ENCODE measurements at places on chromosomes 5 and 9.

DNA sequence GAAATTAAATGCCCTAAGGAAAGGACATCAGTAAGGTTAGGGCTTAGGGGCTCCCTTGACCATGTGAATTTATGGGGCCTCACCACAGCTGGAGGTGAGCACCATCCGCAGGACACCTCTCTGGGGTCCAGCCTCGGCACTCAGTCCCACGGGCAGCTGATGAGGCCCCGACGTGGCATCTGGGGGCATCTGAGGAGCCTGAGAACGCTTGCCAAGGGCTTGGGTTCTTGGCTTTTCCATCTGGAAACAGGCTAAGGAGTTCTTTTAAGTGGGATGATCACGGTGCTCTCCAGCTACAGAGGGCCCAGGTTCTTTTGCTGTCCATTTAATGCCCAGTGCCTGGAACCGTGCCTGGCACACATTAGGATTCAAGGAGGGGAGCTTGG, 3.6 kb downstream of the NKX2-5 start:
- DNase-seq: no peak

GRCh38 chr9:127884976-127885490, 7.6 kb upstream of the AK1 start:
- no peak for DNase-seq

DNA sequence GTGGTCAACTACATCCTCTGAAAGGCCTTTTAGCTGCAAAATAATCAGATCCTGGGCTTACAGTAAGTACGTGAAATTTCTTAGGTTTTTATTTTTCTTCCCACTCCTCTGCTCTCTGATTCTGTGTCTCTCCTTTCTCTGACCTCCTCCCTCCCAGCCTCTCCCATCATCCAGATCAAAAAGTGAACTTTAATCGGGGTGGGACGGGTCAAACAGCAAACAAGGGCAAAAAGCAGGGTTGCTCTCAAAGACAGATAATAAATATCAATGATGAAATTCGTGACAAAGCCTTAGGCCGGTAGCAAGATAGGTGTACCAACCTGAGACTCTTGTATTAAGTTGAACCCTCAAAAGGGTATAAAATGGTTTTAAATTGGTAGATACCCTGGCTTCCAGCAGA, 76.1 kb downstream of the RANBP17 start:
- DNase-seq: no peak

GRCh38 chr5:11797132-11797531, 107.1 kb downstream of the CTNND2 start:
- peak; percentile 5 for DNase-seq

GRCh38 chr9:130034570-130034969, 8.4 kb downstream of the FNBP1 start:
- DNase-seq: no peak

Data from kidney (tissue), 22 donors.